ENCODE measurements at places on chromosomes 12 and 14.

DNA sequence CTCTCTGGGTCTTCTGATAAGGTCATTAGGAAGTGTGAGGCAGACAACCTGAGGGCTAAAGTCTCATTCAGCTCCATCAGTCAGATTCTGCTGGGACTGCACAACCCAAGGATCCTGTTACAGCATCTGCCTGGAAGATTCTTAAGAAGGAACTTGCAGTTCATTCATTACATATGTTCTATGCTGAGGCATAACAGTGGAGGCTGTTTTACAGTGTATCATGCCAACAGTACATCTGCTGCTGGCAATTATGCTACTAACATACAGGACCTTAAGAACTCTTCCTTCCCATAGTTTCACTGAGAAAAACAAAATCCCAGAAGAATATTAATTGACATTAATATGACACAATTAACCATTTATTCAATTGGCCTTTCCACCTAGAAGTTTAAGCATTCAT lies 968.6 kb downstream of the DIO2 start:
- no peak for DNase-seq

DNA sequence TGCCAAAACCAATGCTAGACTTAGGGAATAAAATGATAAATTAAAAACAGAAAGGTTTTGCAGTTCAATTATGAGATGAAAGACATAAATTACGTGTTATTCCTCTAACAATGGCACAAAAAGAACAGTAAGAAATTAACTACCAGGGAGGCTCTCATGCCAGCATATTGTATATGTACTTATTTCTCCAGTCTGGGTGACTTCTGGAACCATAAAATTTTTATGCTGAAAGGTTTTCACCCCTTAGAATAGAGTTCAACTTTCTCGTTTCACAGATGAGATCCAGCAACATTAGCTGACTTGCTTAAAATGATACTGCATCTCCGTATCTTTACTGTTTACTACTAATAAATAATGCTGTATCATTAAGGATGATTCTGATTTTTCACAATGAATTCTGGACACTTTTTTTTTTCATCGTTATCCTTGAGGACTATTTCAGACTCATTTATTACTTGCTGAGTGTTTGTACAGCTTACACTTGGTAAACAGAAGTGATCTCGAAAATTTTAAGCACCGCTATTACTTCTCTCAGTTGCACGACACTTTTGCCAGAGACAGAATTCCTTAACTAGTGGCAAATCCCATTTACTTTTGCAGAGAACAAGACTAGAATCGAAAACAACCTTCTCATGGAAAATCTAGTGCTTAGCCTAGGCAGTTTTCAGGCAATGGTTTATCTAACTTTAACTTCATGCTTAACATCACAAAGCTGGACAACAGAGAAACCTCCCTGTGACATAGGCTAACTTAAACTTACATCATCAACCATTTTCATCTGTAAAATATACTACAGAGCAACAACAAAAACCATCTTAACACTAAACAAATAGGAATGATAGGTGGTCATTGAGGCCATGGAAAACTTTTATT lies 2.7 kb downstream of the RSRC2 start:
- no peak for DNase-seq

DNA sequence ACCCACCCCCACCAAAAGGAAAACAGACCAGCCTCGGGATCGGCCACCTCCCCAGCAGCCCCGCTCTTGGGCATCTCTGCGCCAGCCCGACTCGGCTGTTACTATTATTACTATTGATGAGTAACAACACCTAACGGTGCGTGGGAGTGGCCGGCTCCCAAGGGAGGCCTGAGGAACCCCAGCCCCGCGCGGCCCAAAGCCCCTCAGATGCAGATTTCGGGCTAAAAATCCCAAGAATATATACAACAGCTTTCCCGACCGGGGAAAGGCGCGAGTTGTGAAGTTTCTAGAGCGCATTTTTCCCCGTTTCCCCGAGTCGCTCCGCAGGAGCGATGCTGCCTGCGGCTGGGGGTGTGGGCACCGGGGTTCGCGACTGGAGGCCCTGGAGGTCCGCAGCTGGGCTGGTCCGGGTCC lies 565 bp downstream of the NT5DC3 start:
- peak; percentile 52 for DNase-seq

DNA sequence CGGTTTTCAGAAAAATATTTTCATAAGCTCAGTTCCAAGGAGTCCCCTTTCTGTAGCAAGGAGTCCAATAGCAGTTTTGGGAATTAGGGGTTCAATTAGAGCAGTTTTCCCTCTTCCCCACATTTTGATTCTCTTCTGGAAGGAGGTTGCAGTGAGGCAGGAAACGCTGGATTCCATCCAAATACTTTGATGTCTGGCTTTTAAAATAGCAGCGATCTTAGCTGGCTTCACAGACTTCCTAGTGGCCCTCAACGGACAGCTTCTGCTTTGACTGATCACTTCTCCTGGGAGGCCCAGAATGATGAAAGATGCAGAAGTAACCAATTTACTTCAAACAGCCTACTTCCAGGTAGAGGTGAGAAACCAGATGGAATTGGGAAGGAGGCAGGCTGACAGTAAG lies 63.1 kb downstream of the C12orf75 start:
- no peak for DNase-seq

GRCh38 chr14:22601996-22602395 lies 3.9 kb downstream of the ABHD4 start:
- DNase-seq: no peak

DNA sequence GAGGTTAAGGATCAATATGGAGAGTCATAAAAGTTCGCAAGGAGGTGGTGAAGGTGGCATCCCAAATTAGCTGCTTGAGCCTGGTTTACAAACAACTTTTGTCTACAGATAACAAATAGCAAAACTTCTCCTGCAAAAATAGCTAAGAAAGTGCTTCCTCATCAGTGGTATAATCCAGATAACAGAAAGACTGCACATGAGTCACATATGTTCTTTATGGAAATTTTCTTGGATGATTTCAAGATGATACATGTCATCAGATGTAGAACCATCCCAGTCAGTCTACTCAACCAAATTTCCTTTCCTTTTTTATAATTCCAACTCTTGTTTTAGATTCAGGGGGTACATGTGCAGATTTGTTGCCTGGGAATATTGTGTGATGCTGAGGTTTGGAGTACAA lies 133.0 kb downstream of the BTG1 start:
- no peak for DNase-seq

All from GM20000 (cell line).